ENCODE measurements at places on chromosomes 1 and 21.

- no peak for DNase-seq
Observed at GRCh38 chr1:59070610-59071009, 226.3 kb upstream of the FGGY start.

DNA sequence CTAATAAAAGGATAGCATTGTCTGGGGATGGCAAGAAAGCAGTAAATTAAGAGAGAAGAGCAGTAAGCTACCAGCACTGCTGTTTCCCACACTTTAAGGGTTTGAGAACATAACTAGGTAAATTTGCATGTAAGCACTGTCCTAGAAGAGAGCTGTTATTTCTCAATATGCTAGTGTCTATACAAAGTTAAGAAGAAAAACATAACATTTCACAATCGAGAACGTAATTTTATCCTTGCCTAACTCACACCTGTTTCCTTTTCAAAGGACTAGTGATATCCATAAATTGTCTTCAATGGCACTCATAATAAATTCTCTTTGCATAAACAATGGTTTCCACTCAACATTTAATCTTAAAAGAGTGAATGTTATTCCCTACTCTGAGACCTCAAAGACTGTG, 576.0 kb downstream of the PTBP2 start:
- no peak for DNase-seq

DNA sequence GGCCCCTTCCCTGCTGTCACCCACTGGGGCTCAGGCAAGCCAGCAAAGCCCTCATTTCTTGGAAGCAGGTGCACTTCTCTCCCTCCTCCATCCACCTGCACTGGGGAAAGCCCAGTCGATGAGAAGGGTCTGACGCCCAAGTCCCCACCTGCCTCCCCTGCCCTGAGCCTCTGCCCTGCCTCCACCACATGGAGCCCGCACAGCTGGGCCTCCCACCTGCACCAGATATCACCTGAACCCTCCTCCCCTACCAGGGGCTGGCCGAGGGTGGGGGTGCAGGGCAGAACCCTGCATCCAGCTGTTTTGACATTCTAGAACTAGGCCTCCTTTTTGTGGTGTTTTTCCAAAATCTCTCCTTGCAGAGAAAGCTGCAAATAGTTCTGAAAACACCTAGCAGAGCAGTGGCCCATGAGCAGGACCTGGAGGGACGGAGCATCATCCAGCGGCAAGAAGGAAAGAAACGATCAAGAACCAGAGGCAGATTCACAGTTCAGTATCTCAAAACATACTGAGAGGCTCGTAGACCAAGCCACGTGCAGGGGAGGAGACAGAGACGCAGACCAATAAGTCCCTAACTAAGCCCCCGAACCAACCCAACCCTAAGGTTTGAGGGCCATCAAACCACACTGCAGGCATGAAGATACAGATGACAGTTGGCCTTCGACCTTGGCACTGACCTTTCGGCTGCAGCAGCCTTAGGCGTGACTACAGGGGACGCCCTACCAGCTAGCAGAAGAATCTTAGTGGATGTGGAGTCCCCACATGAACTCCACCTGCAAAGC, 16.7 kb downstream of the CHD5 start:
- DNase-seq: no peak

DNA sequence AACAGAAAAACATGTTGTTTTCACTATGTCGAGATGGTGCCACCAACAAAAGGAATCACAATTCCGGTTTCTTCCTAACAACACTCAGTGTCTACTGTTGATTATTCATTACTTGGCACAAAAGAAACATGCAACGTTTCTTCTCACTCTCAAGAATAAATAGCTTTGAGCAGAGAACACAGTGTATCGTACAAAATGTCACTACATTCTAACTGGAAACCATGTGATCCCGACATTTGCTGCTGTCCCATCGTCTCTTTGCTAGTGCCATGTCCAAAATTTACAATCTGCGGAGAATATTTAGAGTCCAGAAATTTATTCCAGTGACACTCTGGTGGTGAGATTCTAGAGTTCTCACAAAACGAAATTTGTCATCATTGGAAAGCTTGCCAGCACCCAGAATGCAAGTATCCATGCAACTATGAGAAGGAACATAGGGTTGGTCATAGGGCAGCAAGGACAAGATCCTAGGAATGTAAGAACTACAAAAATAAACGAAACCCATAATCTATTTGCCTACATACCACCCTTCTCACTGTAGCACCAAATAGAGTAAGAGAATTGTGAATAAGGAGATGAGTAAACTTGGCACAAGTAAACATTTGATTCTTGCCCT, 505.1 kb downstream of the LTN1 start:
- DNase-seq: no peak

DNA sequence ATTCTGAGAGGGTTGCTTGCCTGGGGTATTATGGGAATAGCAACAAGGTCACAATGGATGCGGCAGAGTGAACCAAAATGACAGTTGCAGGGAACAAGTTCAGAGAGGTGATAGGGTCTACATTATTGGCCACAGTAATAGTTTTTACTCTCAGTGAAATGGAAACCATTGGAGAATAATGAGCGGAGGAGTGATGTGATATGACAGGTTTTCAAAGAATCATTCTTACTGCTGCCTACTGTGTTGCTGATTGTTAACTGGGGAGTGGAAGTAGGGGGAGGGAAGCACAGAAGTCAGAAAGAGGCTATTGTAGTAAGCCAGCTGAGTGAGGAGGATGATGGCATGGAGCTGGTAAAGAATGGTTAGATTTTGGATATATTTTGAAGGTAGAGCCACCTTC, 195.2 kb upstream of the HOOK1 start:
- DNase-seq: no peak

DNA sequence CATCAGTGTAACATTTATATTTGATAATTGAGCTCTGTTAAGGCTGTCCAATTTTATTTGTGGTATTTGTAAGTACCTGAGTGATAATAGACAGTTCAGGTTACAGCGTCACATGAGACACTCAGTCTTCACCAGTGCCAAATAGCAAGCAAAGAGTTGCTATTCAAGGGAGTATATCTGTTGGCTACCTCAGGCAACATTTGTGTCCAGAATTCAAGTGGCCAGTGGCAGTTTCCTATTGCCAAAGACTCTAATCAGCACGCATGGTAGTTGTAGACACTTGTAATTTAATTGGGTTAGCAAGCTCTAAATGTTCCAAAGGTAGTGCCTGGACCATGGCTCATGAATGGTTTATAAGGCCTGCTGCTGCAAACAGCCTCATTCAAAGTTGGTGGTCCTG, 1524.3 kb upstream of the B3GALT2 start:
- DNase-seq: no peak

DNA sequence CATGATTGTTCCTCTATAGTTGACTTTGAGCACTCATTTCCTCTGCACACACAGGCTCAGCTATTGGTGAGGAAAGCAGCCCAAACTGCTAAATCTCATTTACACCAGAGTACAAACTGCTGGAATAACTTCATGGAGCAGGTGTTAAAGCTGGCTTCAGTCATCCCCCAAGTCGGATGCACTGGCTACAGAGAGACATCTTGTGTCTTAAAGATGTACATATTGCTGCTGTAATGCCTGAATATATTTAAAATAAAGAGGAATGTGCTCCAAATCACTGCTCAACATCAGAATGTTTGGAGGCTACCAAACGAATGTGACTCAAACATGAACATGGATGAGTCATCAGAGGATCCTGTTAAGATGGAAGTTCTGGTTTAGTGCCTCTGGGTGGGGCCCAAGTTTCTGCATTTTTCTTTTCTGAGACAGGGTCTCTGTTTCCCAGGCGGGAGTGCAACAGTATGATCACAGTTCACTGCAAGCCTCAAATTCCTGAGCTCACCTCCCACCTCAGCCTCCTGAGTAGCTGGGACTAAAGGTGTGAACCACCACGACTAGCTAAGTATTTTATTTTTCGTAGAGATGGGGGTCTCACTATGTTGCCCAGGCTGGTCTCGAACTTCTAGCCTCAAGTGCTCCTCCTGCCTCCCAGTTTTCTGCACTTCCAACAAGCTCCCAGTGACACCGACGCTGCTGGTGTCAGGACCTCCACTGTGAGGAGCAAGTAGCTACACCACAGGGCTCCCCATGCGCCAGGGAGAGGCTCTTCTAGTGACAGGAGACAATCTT, 79.0 kb upstream of the KRTAP19-8 start:
- DNase-seq: no peak

GRCh38 chr1:221025956-221026355, 146.7 kb downstream of the HLX start:
- no peak for DNase-seq

GRCh38 chr21:38660333-38661196, 145.2 kb upstream of the ETS2 start:
- DNase-seq: no peak

DNA sequence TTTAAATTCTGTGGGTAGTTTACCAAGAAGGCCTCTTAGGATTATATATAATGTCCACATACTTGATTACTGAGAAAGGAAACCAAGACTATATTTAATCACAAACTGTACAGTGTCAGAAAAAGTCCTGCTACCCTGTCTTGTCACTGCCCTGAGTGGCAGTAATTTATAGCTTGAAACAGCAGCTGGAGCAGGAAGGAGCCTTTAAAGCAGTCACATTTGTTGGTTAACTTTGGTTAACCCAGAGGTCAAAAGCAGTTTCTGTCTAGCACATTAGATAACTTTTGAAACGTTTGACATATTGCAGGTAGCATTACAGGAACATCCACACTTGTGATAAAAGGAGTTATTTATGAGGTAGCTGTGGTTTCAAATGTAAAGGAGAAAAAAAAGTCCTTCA, 161.7 kb downstream of the ROR1 start:
- no peak for DNase-seq

- no peak for DNase-seq
Observed at GRCh38 chr21:31293986-31294385, 50.1 kb downstream of the TIAM1 start.

GRCh38 chr21:29810871-29811270, 128.9 kb downstream of the GRIK1 start:
- no peak for DNase-seq

DNA sequence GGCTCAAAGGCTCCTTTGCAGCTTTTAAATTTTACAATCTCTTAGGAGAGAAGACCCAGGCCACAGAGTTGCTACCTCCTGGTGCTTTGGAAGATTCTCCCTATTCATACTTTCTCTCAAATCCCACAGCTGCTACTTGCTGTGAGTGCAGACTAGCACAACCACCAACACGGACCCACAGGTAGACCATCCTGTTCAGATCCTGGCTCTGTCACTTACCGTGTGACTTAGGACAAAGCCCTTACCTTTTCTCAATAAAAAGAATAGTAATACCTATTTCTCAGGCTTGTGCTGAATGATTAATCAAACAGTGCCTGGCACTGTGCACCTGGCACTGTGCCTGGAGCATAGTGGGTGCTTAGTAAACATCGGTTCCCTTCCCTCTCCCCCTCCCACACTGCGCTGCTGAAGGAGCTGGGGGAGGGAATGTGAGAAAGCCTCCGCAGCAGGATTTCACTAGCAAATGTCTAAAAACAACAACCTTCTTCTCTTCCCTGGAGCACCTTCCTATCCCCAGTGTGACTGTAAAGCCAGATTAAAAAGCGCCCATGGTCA, 81.7 kb downstream of the PGM1 start:
- DNase-seq: no peak

DNA sequence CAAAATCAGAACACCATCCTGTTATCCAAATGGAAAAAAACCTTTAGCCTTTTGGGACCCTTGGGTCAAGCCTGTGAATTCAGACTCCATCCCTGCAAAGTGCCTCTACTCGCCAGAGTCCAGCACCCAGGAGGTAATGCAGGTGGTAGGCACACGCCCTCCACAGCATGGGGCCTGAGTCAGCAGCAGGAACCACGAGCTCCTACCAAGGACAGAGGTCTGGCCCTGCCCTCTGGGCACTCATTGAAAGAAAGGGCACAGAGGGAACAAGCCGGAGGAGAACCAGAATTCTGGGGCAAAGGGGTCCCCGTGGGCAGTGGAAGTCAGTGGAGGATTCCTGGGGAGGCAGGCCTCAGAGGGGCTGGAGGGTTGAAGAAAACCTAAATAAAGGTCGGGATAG, 438.1 kb downstream of the NPHP4 start:
- no peak for DNase-seq

GRCh38 chr1:193031431-193031830, 27.7 kb downstream of the UCHL5 start:
- no peak for DNase-seq

- DNase-seq: no peak
Observed at GRCh38 chr1:178344513-178345091, 152.2 kb downstream of the CLEC20A start.

DNA sequence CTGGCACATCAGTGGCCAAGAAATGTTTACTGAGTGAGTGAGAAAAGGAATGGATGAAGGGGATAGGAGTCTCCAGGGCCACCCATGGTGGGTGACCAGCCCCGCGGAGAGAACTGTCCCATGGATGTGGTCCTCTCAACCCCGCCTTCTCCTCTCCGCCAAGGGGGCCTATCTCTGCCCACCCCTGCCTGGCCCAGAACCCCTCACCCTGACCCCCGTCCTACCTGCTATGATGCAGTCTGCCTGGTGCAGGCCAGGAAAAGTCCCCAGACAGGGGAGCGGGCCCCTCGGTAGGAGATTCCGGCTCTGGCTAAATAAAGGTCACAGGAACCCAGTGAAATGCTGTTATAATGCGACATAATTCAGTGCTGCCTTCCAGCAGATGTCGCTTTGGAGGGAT, 107.6 kb downstream of the PTPRU start:
- no peak for DNase-seq

DNA sequence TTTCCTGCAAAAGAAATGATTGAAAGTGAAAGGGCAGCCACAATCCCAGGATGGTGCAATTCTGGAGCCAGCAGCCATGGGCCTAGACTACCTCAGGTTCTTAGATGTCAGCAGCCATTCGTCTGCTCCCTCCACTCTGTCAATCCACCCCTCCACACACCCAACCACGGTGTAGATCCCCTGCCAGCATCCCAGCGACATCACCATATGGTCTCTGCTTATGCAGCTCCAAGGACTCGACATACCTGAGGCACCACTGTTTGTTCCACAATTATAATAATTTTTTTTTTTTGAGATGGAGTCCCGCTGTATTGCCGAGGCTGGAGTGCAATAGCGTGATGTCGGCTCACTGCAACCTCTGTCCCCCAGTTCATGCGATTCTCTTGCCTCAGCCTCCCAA, 6.5 kb downstream of the SYNC start:
- no peak for DNase-seq

GRCh38 chr1:12618661-12618964, 603 bp upstream of the DHRS3 start:
- no peak for DNase-seq

DNA sequence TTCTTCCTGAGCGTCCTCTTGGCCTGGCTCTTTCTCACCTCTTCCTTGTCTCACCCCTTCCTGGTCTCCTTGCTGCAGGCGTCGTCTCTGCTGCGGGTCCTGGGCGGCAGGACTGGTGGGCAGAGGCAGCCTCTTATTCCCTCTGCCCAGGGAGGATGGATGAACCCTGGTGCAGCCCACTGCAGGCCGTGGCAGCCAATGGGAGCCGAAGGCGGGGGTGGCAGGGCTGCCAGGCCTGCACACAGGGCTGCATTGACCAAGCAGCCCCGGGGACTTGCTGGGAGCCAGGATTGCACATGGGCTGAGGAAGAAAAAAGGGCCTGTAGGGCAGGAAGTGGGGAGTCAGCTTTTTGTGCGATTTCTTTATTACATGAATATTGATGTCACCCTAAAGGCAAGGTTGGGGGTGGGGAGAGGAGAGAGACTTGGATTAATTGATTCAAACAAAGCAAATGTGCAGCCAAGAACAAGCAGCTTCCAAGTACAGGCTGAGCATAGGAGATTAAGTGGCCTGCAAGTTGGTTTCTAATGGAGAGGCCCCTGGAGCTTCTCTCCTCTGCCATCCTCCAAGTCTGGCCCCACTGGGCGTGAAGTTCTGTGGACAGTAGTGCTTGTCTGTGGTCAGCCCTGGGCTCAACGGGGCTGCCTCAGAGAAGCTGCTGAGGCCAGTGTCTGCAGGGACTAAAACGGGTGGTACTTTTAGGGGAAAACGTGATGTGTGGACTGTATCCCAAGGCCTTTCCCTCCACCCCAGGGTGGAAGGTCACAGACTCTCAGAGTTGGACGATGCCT, at the start of gene S100B:
Gene S100B, minus strand, starts transcription at position 108 of the 792 bp plus-strand sequence. CDS start 2,667 bp downstream, outside the sequence.
- DNase-seq: no peak

Measured in activated CD4-positive, alpha-beta T cell treated with anti-CD3 and anti-CD28 coated beads for 1 hour (primary cell).